Activated CD4-positive, alpha-beta memory T cell treated with anti-CD3 and anti-CD28 coated beads for 36 hours (primary cell): ENCODE measurements at places on chromosomes 3 and 15. TPM values are rescaled to one million over a fixed set of nuclear protein-coding genes. Genes with fewer than 3 reads are reported as not detected.

DNA sequence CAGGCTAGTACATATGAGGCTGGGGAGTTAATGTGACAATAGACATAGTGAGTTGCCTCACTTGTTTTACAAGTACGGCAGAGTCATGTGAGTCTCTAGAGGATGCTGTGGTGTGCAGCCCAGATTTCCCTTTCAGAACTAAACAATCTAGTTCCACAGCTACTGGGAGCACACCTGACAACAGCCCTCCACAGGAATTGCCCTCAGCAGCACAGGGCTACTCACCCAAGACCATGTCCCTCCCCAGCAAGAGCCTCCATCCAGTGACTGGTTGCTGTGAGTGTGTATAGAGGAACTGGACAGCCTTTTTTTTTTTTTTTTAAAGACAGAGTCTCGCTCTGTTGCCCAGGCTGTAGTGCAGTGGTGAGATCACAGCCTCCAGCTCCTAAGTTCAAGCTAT, 40.2 kb upstream of the UBE2E2 start:
- no peak for DNase-seq
- no peak overlapping the region for H3K4me3 ChIP-seq
- H3K4me1 ChIP-seq, result no peaks in the 10 kb centered on the region

Gene VGLL3
- not detected for total RNA-seq

- peaks cover 12% of the 10 kb centered on the region for H3K4me1 ChIP-seq
- no peaks in the 10 kb centered on the region for H3K36me3 ChIP-seq
- DNase-seq, result no peak
- peaks cover 1% of the 10 kb centered on the region for H3K27me3 ChIP-seq
- no peak overlapping the region for H3K4me3 ChIP-seq
Observed at GRCh38 chr3:108333961-108334360, 37.6 kb downstream of the HHLA2 start.

DNA sequence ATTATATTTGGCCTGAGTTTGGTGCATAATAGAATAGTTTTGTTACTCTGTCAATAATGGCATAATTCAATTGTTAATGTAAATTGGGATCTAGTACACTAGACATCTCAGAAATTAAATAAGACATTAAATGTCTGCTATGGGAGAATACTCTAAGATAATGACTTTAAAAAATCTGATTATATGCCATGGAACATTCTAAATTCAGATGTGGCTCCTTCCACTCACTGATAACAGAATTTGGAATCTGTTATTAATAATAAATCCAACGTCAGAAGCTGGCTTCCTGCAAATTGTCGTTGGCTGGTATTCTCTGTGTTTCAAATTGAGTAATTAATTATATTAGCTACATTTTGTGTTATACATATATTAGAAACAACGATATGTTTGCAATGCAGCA, 258.1 kb downstream of the CNTN6 start:
- no peaks in the 10 kb centered on the region for H3K4me1 ChIP-seq
- H3K36me3 ChIP-seq, result no peaks in the 10 kb centered on the region
- DNase-seq, result no peak
- no peak overlapping the region for H3K4me3 ChIP-seq
- H3K27ac ChIP-seq, result no peak overlapping the region

Gene C3orf22
- not detected for total RNA-seq

Gene ATP13A4
- total RNA-seq, result 3.2 TPM

DNA sequence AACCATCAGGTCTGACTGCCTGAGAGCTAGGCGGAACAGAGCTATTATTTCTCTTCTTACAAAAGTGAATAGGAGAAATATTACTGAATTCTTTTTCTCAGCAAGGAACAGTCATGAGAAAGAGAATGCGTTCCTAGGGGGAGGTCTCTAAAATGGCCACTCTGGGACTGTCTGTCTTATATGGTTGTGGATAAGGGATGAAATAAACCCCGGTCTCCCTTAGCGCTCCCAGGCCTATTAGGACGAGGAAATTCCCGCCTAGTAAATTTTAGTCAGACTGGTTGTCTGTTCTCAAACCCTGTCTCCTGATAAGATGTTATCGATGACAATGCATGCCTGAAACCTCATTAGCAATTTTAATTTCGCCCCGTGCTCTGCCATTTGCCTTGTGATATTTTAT, 20.1 kb upstream of the WDR5B start:
- no peaks in the 10 kb centered on the region for H3K27me3 ChIP-seq
- no peaks in the 10 kb centered on the region for H3K4me1 ChIP-seq
- peaks cover 60% of the 10 kb centered on the region for H3K36me3 ChIP-seq
- H3K4me3 ChIP-seq, result no peak overlapping the region
- no peak for DNase-seq

DNA sequence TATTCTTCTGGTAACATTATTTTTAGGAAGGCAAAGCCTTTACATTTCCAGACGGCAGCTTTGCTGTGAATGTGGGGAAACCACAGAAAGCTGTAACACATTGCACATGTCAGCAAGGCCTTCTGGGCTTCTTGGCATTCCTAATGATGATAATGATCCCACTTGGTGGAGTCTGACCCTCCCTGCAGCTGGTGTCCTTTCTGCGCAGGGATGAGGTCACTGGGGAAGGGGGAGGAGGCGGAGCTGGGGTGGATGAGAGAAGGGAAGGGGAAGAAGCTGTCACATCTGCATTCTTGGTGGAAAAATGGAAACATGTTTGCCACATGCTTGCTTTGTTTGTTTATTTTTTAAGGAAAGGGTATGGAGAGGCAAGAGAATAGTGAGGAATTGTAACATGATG, 68.6 kb downstream of the FILIP1L start:
- H3K27ac ChIP-seq, result no peak overlapping the region
- DNase-seq, result no peak
- H3K36me3 ChIP-seq, result no peaks in the 10 kb centered on the region
- no peaks in the 10 kb centered on the region for H3K27me3 ChIP-seq
- H3K4me1 ChIP-seq, result peaks cover 10% of the 10 kb centered on the region

DNA sequence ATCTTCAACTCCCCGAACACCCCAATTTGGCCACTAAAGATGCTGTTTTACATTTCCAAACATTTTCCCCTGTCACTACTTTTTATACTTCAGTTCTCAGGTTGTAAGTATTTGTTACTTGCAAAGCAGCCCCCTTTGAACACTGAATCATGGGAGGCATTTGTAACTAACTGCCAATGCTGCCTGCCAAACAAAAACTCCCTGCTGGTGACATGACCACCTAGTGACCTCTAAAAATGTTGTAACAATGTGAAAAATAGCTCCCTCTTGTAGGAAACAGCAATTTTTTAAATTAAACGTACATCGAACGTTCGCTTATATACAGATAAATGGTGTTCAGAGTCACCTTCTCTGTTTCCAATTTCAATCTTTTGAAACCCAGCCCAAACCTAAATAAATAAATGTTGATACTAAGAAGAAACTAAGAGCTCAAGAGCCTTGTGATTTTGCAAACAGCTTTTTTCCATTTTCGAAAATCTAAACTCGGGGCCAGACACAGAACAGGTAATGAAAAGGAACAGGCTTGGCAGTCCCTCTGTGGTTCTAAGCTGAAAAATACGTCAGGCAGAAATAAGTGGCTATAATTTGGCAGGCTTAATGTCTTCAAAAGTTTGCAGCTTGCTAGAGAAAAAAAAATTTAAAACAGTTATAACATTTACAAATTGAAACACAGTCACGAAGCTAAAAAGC, 268.6 kb upstream of the WNT5A start:
- H3K4me1 ChIP-seq, result no peaks in the 10 kb centered on the region
- no peak for DNase-seq

- no peak for DNase-seq
- H3K36me3 ChIP-seq, result no peaks in the 10 kb centered on the region
- H3K4me3 ChIP-seq, result no peak overlapping the region
- no peak overlapping the region for H3K27ac ChIP-seq
- no peaks in the 10 kb centered on the region for H3K27me3 ChIP-seq
Observed at GRCh38 chr15:66685638-66686150, 16.3 kb upstream of the SMAD6 start.

DNA sequence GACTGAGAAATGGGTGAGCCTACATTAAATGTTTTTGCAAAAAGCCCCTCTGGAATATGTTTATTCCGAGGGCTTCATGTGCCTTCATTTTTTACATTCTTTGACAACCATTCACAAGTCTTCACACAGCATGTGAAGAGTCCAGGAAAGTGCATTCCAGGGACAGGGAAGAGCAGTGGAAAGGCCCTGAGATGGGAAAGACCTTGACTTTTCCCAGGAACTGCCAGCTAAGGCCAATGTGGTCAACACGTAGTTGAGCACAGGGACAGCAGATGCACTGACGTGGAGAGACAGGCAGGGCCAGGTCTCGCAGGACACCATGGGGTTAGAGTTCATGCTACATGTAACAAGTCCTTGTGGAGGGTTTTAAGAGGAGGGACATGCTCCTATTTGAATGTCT, 21.7 kb downstream of the SSR3 start:
- peaks cover 8% of the 10 kb centered on the region for H3K4me1 ChIP-seq
- no peak overlapping the region for H3K4me3 ChIP-seq
- no peak overlapping the region for H3K27ac ChIP-seq
- no peaks in the 10 kb centered on the region for H3K36me3 ChIP-seq

DNA sequence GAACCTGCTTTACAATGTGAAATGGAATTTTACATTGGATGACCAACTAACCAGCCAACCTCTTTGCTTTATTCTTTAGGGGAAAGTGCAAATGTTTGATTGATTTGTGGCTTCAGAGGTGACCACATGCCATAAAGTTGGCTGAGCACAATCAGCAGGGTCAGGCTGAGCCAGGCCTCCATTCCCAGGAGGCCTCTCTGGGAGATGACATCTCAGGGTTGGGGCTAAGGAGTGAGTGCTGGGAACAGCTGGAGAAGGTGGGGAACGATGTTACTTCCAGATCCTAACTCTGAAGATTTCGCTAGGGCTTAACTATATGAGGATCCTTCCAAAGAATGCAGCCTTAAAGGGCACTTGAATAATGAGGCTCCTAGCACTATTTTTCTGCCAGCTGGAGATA, 131.7 kb downstream of the ATP10A start:
- peaks cover 3% of the 10 kb centered on the region for H3K36me3 ChIP-seq
- H3K27me3 ChIP-seq, result no peaks in the 10 kb centered on the region
- H3K27ac ChIP-seq, result no peak overlapping the region
- H3K4me1 ChIP-seq, result no peaks in the 10 kb centered on the region

Gene UBXN7
- total RNA-seq, result 61.1 TPM

DNA sequence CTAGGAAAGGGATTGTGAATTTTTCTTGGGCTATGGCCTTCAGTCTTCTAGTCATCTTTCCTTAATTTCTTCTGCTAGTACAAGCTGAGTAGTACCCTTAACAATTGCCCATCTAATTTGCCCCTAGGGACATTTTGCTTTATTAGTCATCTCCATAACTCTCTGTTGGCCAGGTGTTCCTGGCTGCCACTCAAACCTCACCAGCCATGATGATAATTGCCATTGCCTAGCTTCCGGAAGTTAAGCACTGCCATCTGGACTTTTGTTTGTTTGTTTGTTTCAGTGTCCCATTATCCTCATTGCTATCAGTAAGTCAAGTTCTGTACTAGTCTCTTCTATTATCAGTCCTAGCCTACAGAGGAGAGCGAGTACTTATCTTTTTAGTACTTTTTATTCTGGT, 36.6 kb upstream of the UBL7 start:
- H3K36me3 ChIP-seq, result peaks cover 6% of the 10 kb centered on the region
- DNase-seq, result no peak
- H3K27me3 ChIP-seq, result no peaks in the 10 kb centered on the region

- no peak for DNase-seq
- H3K4me3 ChIP-seq, result no peak overlapping the region
- no peak overlapping the region for H3K27ac ChIP-seq
- H3K4me1 ChIP-seq, result no peaks in the 10 kb centered on the region
- no peaks in the 10 kb centered on the region for H3K36me3 ChIP-seq
Observed at GRCh38 chr3:27800261-27800660, 78.1 kb upstream of the EOMES start.

Gene TGM4
- not detected for total RNA-seq

DNA sequence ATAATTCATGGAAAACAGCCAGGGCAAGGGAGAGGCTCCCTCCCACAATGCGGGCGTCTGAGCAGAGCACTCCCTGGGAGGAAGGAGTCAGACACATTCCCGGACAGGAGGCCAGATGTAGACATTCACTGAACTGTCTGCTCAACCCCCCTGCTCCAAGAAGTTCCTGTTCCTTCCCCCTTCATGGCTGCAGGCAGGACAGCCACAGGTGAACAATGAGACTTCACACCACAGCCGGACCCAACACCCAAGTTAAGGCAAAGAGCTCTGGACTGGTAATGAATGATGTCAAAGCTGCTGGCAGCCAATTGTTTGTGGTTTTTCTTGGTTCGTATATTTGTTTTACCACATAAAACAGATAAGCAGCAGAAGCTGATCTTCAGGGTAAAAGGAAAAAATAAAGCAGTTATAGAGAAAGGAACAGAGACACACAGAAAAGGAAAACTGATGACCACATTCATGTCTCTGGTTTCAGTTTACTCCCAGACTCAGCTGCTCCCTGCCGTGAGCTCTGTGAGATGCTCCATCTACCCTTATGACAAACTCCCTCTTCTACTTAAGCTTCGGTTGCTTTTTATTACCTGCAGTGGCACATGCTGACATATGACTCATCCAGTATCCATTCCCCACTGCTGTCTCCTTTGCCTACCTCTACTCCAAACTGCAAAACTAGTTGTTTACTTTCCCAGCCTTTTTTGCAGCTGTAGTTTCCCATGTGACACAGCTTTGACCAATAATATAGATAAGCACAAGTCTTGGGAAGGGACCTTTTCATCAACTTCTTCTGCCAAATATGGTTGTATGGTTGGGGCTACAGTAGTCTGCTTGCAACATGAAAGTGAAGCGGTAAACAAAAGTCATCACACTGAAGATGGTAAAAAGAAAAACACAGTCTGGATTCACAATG, 33.1 kb downstream of the DZIP1L start:
- DNase-seq, result peak; percentile 39
- H3K4me1 ChIP-seq, result peaks cover 28% of the 10 kb centered on the region
- no peaks in the 10 kb centered on the region for H3K36me3 ChIP-seq
- peak overlapping the region; percentile 57 for H3K27ac ChIP-seq

DNA sequence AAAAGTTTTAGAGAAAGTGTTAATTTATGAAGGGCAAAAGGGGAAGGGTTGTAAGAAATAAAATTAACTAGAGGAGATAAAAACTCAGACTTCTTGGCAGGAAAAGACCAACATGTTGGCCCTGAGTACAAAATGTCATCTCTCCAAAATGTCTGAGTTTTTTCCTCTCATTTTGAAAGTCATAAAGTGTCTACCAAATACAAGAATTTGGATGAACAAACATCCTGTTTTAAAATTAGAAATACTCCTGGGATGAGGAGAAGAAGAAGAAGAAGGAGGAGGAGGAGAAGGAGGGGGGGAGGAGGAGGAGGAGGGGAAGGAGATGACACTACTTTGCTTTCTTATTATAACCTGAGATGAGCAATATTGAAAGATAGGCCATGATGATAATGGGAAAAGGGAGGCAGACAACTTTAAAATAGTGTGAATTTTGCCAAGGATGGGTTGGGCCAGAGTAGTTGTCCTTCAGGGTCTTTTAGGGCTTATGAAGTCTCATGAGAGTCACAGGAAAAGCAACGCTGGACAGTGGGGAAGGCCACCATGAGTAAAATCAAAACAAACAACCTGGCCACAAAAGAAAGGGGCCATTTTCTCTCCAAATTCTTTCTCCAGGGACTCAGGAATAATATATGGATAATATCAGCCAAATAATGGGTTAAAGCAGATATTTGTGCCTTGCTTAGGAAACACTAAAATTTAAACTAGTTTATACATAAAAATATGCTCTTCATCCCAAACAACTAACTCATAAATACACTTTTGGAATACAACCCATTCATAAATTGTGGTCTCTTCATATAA, 632.9 kb downstream of the EPHA3 start:
- no peak overlapping the region for H3K27ac ChIP-seq
- H3K36me3 ChIP-seq, result no peaks in the 10 kb centered on the region
- no peaks in the 10 kb centered on the region for H3K4me1 ChIP-seq

Gene RBP2
- total RNA-seq, result not detected
